ENCODE measurements at places on chromosomes 6 and 20. TPM values are rescaled to one million over a fixed set of nuclear protein-coding genes. Genes with fewer than 3 reads are reported as not detected.

Gene CCR6
- not detected for total RNA-seq

Gene OR2J3
- total RNA-seq: not detected

Gene WFDC10B
- not detected for total RNA-seq

Gene BRD2
- total RNA-seq: 138 TPM

DNA sequence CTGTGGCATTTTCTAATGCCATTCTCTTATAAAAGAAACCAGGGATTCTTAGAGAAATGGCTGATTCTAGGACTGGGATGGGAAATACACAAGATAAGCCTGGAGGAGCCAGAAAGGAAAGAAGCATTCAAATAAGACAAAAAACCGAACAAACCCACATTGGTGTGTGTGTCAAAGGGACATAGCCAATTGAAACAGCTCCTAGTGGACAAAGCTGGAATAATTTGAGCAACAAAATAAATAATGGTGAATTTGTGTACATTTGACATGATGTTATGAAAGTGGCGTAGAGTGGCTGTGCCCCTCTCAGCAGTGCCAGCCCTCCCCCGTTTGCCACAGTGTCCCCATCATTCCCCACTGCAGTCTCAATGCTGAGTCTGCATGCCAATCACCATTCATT is 55.5 kb downstream of the B3GAT2 start:
- H3K36me3 ChIP-seq: no peaks in the 10 kb centered on the region
- no peak overlapping the region for H3K4me3 ChIP-seq
- H3K27ac ChIP-seq: no peak overlapping the region

DNA sequence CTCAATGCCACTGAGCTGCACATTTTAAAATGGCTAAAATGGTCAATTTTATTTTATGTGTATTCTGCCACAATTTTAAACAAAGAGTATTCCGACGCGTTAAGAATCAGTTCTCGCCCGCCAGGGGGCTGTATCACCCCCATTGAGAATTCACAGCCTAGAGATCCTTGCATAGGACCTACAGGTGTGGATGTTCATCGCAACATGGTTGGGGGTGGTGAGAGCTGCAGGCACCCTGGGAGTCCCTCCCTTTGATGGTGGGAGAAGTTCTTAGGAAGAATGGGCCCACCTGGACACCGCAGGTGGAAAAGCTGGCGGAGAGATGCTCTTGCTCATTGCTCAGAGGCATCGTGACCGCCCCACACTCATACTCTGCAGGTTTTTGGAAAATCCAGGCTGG is 63.5 kb downstream of the SLC2A10 start:
- no peak overlapping the region for H3K4me3 ChIP-seq
- no peaks in the 10 kb centered on the region for H3K4me1 ChIP-seq
- H3K27me3 ChIP-seq: peaks cover 4% of the 10 kb centered on the region
- H3K27ac ChIP-seq: no peak overlapping the region
- DNase-seq: no peak

DNA sequence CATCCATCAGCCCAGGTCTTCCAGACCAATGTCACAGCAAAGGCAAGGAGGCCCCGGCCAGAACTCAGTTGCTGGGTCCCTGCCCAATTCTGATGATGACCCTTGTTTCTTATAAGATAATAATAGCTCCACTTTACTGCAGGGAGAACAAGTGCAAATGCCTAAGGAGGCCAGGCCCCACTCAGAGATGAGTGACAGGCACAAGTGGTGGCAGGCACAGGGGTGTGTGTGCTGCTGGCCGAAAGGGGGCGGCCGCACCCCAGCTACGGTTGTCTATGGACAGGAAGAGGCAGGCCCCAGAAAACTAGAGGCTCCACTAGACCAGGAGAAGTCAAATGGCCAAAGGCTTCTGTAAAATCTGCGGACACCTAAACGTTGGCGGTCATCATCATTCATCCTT is 28.6 kb downstream of the GNAS-AS1 start:
- H3K4me1 ChIP-seq: no peaks in the 10 kb centered on the region
- no peak overlapping the region for H3K4me3 ChIP-seq
- no peak overlapping the region for H3K27ac ChIP-seq

GRCh38 chr20:44233436-44234016 is 13.6 kb upstream of the GDAP1L1 start:
- no peak for DNase-seq
- H3K4me3 ChIP-seq: no peak overlapping the region
- no peaks in the 10 kb centered on the region for H3K4me1 ChIP-seq
- no peak overlapping the region for H3K27ac ChIP-seq
- no peaks in the 10 kb centered on the region for H3K27me3 ChIP-seq

GRCh38 chr20:48721324-48722001 is 106.3 kb downstream of the PREX1 start:
- H3K4me3 ChIP-seq: no peak overlapping the region
- H3K27ac ChIP-seq: no peak overlapping the region
- H3K27me3 ChIP-seq: no peaks in the 10 kb centered on the region
- no peak for DNase-seq
- H3K36me3 ChIP-seq: no peaks in the 10 kb centered on the region

DNA sequence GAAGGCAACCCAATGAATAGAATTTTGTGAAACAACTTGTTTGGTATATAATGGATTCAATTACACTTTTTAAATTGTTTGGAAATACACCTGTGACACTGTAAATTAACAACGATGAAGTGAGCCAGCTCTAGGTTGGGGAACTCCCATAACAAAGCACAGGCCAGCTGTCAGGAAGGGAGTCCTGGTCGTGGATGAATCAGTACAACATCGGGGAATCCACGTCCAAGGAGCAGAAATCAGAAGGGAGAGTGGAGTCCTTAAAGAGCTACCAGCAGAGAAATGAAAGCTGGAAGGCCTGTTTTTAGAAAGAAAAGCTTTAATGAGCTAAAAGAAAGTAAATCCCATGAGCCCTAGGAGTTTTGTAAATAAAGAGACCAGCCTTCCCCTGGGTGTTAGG is 223.1 kb upstream of the SLC35B3 start:
- H3K27me3 ChIP-seq: no peaks in the 10 kb centered on the region
- DNase-seq: no peak
- no peak overlapping the region for H3K4me3 ChIP-seq

All from adrenal gland (tissue), 19 donors.